AG08395 (cell line): ENCODE measurements at places on chromosomes 3 and 15.

GRCh38 chr15:60374209-60374608 is 23.6 kb downstream of the ANXA2 start:
- no peak for DNase-seq

- DNase-seq, result no peak
Observed at GRCh38 chr15:87193481-87193880, 1063.1 kb downstream of the NTRK3 start.

- peak; percentile 35 for DNase-seq
Observed at GRCh38 chr3:48018841-48019240, 2.6 kb upstream of the MAP4 start.

- DNase-seq, result peak; percentile 49
Observed at GRCh38 chr3:148379763-148380382, 317.8 kb upstream of the AGTR1 start.

- DNase-seq, result no peak
Observed at GRCh38 chr3:25904206-25904605, 114.3 kb downstream of the OXSM start.

DNA sequence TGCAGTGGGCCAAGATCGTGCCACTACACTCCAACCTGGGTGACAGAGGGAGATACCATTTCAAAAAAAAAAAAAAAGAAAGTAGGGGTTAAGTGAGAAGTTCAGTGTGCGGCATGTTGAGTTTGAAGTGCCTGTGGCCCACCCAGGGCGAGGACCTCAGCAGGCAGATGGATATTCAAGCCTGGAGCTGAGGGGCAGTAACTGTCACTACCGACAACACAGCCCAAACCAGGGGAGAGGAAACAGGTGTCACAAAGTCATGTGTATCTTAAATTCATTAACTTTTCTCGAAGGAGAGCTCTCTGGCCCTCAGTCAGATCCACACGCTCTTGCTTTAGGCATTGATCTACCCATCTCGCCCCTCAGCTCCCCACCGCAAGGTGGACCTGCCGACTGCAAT is 45.3 kb downstream of the FEM1B start:
- DNase-seq, result no peak

GRCh38 chr3:100358413-100358812 is 23.9 kb downstream of the NIT2 start:
- DNase-seq, result no peak

DNA sequence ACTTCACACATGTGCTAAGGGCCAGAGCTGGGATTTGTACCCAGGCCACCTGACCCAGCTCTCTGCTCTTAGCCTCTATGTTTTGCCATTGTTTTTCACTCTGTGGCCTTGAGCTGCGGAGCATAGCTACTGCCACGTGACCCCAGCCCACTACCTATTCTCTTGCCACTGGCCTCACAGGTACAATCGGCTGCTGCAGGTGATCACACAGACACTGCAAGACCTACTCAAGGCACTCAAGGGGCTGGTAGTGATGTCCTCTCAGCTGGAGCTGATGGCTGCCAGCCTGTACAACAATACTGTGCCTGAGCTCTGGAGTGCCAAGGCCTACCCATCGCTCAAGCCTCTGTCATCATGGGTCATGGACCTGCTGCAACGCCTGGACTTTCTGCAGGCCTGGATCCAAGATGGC is 46.2 kb downstream of the SEMA3G start:
- DNase-seq, result no peak

DNA sequence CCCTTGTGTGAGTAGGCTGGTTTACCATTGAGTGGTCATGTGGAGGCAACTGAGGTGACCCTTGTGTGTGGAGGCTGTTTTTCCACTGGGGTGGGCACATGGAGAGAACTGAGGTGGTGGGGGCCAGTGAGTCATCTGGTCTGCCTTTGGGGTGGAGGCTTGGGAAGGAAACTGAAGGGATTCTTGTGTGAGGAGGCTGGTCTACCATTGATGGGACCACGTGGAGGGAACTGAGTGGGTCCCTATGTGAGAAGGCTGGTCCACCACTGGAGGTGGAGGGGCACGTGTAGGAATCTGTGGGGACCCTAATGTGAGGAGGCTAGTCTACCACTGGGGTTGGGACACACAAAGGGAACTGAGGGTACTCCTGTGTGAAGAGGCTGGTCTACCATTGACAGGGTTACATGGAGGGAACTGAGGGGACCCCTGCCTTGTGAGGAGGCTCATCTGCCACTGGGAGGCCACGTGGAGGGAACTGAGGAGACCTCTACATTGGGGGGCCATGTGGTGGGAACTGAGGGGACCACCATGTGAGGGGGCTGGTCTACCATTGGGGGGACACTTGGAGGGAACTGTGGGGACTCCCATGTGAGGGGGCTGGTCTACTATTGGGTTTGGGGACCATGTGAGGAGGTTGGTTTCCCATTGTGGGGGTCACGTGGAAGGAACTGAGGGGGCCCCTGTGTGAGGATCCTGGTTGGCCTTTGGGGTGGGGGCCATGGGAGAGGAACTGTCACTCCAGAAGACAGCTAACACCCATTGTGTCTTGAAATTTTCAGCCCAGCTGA is 164.5 kb downstream of the WNT7A start:
- no peak for DNase-seq

DNA sequence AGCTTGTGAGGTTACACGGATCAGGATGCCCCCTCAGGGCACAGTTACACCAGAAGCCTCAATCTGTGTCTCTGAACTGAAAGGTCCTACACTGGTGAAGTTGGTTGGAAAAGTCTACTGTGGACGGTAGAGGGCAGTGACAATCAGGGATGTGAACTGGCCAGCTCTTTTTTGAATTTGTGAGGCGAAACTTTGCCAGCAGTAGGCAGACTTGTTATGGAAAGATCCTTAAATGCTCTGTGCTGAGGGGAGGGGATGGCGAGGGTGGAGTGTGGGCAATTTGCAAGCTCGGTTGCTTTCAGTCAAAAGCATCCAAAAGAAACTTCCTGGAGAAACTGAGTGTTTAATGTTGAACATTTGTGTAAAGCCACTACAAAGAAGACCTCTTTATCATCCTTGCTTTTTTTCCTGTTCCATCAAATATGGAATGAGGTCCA is 127.4 kb upstream of the ABHD17C start:
- DNase-seq, result peak; percentile 85

DNA sequence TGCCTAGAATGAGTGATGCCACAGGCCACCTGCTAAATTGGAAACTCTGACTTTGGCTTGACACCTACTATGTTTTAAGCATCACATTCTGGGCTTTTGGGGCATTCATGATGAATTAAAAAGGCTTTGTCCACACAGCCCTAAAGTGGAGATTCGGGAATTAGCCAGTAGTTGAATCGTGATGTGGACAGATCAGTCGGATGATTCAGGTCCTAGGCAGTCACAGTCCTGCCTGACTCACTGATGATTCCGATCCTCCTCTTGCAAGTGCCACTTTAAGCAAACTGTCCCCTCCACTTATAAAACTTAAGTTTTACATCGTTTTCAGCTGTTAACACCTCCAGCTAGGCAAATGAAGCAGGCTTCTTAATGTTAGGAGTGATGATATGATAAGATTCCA is 75.3 kb downstream of the SYNPR start:
- DNase-seq, result peak; percentile 81

- DNase-seq, result peak; percentile 94
Observed at GRCh38 chr3:55000546-55000945, 72.7 kb upstream of the LRTM1 start.

GRCh38 chr3:80275120-80275519 is 507.3 kb upstream of the ROBO1 start:
- DNase-seq, result no peak

DNA sequence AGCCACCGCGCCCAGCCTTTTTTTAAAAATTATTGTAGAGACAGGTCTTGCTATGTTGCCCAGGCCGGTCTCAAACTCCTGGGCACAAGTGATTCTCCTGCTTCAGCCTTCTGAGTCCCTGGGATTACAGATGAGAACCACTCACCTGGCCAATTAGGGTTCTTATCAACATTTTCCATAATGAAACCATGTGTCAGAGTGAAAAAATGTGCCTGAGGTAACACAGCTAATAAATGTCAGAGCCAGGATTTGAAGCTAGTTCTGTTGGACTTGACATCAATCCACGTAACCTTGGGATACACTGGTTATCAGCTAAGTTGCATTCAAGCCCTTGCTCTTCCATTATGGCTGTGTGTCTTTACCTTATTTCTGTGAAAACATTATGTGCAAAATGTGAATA is 29.1 kb downstream of the CHST14 start:
- DNase-seq, result no peak

GRCh38 chr3:98333989-98334606 is 19.6 kb upstream of the OR5K4 start:
- no peak for DNase-seq

DNA sequence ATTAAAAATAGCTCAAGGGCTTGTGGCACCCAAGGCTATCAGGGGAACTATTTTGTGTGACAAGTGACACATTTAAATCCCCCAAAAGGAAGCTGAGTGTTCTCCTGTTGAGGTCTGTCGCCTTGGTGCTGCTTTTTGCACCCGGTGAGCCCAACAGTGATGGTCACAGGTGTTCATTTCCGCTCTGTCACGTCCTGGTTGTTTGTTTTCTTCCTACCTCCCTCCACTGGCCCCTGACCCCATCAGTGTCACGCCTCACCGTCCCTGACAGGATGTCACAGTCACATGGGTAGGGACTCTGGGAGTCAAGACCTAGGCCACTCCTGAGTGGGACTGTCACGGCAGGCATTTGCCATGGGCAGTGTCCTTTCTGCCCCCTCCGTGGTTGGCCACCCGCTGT is 11.2 kb downstream of the SLCO3A1 start:
- no peak for DNase-seq

DNA sequence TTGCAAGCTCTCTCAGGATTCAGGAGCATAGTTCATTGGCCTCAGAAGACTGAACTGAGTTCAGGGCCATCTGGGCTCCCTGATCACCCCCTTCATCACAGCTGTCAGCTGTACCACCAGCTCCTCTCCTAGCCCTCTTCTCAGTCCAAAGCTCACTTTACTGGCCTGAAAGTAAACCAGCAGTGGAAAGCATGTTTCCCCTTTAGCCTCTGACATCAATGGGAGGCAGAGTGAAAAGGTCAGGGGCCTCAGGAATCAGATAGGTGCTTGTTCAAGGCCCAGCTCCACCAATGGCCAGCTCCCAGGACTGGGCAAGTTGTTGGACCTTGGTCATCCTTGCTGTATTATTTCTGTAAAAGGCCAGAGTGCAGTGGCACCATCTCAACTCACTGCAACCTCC is 223.4 kb downstream of the TLE3 start:
- no peak for DNase-seq

DNA sequence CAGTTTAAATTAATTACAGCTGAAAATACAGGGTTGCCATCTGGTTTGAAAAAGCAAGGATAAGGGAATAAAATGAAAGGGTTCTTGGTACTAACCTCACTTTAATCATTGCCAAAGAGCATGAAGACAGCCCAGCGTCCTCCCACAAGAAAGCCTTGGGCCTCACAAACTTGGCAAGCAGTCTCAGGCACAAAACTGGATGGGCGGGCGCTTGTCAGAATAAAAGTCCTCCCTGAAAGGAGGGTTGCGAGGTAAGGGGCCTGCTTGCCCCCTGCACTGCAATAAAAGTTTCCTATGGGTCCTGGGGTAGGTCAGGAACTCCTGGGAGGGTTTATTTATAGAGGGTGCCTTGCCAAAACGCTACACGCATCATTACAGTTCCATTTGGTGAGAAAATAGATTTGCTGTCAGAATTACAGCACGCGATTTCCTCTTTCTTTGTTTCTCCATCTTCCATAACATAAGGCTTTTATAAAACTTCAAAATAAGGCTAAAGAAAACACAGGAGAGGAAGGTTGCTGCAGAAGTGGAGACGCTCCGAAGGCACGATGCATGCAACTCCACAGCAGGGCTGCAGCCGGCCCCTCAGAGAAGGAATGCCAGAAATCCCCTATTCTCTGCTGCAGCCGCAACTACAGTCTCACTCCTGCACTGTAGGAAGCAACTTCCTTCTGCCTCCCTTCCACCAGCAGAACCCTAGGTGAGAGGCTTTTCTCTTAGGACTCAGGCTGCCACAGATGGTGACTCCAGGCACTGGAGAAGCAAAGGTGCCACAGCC is 61.3 kb downstream of the VGLL4 start:
- DNase-seq, result peak; percentile 87
